ENCODE measurements at places on chromosomes 3 and 15. TPM values are rescaled to one million over a fixed set of nuclear protein-coding genes. Genes with fewer than 3 reads are reported as not detected.

IL17RB gene
- total RNA-seq: 0.31 TPM

COL6A6 gene
- not detected for total RNA-seq

MCF2L2 gene
- total RNA-seq: 7.2 TPM

CNTN3 gene
- total RNA-seq: not detected

DNA sequence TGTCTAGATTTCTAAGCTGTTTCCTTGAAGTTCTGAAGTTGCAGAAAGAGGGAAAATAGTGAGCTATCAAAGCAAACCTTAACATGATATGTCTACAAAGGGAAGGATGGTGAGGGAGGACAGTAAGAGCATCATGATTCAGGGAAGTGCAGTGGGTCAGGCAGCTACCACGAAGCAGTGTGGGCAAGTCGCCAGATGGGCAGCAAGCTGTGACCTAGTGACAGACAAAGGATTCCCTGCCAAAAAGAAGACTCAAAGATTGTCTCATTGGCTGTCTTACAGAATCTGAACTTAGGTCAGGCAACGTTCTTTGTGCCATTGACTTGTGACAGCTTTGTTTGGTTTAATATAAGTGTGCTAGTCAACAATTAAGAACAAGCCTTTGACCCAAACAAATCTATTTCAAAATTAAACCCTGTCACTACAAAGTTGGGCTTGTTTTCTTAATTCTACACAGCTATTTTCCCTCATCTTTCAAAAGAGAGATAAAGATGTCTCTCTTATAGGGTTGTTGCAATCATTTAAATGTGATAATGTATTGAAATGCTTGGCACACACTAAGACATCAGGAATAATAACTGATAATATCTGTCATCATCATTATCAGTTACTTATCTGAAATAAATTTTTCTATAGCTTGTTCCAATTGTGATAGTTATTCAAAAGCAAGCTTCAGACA lies 153.3 kb downstream of the ECT2 start:
- H3K36me3 ChIP-seq: no peaks in the 10 kb centered on the region
- no peaks in the 10 kb centered on the region for H3K4me1 ChIP-seq
- H3K27me3 ChIP-seq: no peaks in the 10 kb centered on the region
- H3K4me3 ChIP-seq: no peak overlapping the region

GRCh38 chr3:16151109-16151508 lies 23.4 kb upstream of the GALNT15 start:
- no peak for DNase-seq
- no peak overlapping the region for H3K27ac ChIP-seq
- H3K4me3 ChIP-seq: no peak overlapping the region
- H3K36me3 ChIP-seq: no peaks in the 10 kb centered on the region

DNA sequence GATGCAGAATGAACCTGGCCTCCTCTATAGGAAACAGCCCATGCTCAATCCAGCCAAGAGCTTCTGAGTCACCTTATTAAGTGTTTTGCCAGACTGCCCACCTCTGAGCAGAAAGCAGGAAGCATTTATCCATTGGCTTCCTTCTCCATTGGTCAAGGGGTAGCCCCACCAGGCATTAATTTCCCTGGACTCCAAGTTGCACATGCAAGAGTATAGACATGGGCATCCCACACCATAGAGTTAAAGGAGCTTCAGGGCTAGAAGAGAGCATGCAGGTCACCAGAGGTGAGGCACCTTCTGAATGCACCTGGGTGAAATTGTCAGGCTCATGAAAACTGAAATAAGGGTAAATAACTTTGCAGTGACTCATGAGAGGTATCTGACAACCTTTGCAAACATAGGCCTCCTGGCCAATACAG lies 230.8 kb upstream of the STAC start:
- H3K27me3 ChIP-seq: no peaks in the 10 kb centered on the region
- H3K4me3 ChIP-seq: no peak overlapping the region
- no peaks in the 10 kb centered on the region for H3K4me1 ChIP-seq
- no peak for DNase-seq

DNA sequence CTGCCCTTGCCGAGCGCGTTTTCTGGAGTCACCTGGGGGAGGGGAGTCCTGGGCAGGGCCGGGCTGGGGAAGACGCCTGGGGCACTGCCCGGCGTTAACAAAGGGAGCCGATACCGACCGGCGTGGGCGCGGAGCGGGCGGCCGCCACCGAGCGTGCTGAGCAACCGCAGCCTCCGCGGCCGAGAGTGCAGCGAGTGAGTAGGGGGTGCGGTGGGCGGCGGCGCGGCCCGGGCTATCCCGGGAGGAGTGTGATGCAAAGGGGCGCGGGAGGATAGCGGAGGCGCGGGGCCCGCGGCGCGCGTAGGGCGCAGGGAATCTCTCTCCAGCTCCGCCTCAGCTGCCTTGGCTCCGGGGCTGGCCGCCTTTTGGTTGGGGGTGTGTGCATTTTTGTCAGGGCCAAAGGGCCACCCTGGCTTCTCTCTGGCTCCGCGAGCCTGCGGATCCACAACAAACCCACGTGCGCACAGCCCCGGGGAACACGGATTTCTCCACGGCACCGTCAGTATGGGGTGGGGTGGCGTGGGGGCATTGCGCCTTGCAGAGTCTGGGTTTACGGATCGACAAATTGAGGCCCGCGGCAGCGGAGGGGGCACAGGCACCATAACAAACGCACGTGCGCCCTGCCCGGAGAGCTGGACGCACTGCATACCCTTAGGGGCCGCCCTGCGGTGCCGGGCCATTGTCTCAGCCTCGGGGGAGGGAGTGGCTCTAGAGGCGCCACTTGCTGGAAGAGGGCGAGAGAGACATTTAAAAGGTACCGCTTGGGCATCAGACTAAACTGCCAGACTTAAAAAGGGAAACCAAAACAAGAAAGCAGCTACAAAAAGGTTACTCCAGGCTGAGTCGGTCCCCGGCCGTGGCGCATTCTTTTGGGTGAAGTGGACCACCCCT lies 560 bp downstream of the ST6GAL1 start:
- H3K27me3 ChIP-seq: no peaks in the 10 kb centered on the region
- peak overlapping the region; percentile 87 for H3K27ac ChIP-seq
- peaks cover 36% of the 10 kb centered on the region for H3K36me3 ChIP-seq
- peak overlapping the region; percentile 99 for H3K4me3 ChIP-seq
- DNase-seq: peak; percentile 78

DNA sequence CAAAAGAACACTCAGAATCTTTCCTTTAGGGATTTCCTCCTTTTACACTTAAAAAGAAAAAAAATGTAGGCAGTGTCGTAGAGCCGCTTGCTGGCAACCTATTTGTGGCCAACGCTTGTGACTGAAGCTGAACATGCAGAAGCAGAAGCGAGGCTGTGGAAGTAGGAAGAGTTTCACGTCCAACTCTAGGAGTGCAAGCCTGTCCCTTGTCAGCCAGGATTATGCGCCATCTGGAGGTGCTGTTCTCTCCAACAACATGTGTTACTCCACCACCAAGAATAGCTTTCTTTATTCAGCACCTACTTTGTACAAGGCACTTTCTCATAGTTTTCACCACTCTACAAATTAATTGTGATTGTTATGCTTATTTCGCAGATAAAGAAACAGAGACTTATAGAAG lies 223.2 kb upstream of the LMCD1 start:
- H3K36me3 ChIP-seq: no peaks in the 10 kb centered on the region
- no peak for DNase-seq
- no peaks in the 10 kb centered on the region for H3K4me1 ChIP-seq
- H3K27me3 ChIP-seq: no peaks in the 10 kb centered on the region

- H3K27me3 ChIP-seq: no peaks in the 10 kb centered on the region
- H3K27ac ChIP-seq: no peak overlapping the region
- no peak for DNase-seq
- H3K36me3 ChIP-seq: no peaks in the 10 kb centered on the region
Observed at GRCh38 chr3:56042326-56042951, 425.8 kb downstream of the ERC2 start.

DNA sequence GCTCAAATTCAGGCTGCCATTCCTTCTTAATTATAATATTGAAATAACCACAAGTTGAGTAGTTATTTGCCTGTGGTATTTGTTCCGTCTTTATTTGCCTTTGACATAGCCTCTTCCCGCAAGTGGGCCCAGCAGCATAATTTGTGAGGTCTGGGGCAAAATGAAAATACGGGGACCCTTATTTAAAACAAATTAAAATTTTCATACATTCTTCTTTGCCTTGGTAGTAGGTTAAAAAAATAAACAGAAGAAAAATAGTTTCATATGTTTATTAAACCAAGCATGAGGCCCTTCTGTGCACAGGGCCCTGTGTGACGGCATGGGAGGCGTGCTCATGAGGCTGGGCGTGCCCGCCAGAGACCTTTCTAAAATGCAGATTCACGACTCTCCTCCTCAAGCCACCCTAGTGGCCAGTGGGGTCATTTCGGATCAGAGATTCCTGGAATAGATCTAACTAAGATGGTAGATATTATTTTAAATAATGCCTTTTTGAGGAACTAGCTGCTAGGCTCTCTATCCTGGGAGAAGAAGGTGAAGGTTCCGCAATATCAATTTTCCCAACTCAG lies 35.4 kb downstream of the MASP1 start:
- no peaks in the 10 kb centered on the region for H3K36me3 ChIP-seq
- DNase-seq: no peak
- no peaks in the 10 kb centered on the region for H3K4me1 ChIP-seq
- no peak overlapping the region for H3K27ac ChIP-seq

DNA sequence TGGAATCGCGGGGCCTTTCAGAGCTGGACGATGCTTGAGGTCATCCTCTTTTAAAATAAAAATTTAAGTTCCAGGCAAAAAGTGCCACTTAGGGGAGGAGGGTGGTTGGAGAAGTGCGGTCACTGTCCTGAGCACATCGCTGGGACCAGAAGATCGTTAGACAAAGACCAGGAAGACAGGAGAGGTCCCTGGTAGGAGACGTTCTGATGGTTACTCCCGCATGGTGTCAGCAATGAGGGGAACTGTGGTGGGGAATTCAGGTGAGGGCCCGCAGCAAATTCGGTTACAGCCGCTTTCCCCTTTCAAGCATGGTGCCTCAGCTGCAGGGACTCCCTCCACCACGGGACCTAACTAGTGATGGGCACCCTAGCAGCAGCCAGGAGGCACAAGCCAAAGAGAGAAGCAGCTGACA lies 1.0 kb upstream of the ISY1 start:
- peaks cover 38% of the 10 kb centered on the region for H3K36me3 ChIP-seq
- H3K4me3 ChIP-seq: peak overlapping the region; percentile 91
- peak; percentile 56 for DNase-seq
- no peaks in the 10 kb centered on the region for H3K27me3 ChIP-seq

GRCh38 chr3:171984883-171985282 lies 54.5 kb upstream of the FNDC3B start:
- no peaks in the 10 kb centered on the region for H3K36me3 ChIP-seq

DNA sequence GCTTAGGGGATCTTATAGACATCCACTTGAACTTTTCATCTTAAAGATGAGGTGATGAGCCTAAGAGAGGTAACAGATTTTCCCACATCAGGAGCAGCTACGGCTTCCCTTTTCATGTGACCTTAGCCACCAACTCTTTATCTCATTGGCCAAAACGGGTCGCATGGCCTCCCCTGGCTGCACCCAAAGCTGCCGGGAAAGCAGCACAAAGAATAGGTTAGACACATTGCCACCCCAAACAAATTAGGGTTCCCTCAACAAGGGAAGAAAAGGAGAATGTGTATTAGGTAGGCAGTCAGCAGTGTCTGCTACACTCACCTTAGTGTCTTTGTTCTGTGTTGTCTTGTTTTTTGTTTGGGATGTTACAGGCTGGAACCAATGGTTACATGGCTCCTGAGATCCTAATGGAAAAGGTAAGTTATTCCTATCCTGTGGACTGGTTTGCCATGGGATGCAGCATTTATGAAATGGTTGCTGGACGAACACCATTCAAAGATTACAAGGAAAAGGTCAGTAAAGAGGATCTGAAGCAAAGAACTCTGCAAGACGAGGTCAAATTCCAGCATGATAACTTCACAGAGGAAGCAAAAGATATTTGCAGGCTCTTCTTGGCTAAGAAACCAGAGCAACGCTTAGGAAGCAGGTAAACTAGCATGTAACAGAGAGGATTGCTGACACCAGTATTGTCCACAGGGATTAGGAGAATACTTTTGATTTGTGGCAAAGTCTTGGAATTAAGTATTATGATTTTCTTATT lies 44.2 kb downstream of the GRK7 start:
- no peak for DNase-seq
- no peaks in the 10 kb centered on the region for H3K4me1 ChIP-seq
- no peak overlapping the region for H3K4me3 ChIP-seq
- no peaks in the 10 kb centered on the region for H3K36me3 ChIP-seq
- H3K27ac ChIP-seq: no peak overlapping the region
- H3K27me3 ChIP-seq: no peaks in the 10 kb centered on the region

GRCh38 chr3:16824081-16824696 lies 60.6 kb upstream of the PLCL2 start:
- H3K4me1 ChIP-seq: peaks cover 20% of the 10 kb centered on the region
- peaks cover 3% of the 10 kb centered on the region for H3K36me3 ChIP-seq
- no peaks in the 10 kb centered on the region for H3K27me3 ChIP-seq
- peak overlapping the region; percentile 26 for H3K4me3 ChIP-seq
- DNase-seq: peak; percentile 60
- H3K27ac ChIP-seq: peak overlapping the region; percentile 78
